Mucosa of gallbladder (tissue), 1 donor: ENCODE measurements at places on chromosomes 3 and 15. TPM values are rescaled to one million over a fixed set of nuclear protein-coding genes. Genes with fewer than 3 reads are reported as not detected.

DNA sequence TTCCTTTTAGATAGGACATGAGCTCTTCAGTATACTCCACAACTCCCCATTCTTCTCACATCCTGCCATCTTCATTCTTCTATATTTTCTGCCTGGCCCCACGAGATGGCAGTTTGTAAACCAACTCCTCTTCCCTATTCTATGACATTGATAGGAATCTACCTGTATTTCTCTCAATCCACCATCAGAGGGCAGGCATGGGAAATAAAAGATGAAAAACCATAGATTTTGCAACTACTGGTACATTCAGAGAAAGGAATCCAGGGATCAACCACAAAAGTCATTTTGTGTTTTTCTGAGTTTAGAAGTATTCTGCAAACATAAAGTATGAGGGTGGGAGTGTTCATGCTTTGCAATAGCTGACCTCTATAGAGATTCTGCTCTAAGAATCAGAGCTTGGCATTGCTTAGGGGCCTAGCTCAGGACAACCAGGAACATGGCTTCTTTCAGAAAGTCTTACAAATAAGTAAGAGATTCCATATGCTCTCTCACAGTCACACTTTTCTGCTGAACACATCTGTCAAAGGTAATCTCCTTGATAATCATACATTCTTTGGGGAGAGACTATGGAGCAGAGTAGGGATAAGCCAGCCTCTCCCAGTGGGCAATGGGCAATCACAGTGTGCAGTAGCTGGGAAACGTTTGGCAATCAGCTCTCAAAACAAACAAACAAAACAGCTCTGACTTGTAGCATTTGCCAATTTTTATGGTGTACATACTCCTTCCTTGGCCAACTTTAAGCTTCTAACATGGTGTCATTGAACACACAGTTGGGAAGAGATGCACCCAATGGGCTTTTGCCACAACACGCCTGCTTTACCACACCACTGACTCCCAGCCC, 43.1 kb upstream of the SLC25A36 start:
- peak; percentile 30 for DNase-seq

- DNase-seq: no peak
Observed at GRCh38 chr15:65106011-65106590, 8.9 kb downstream of the UBAP1L start.

HCN4 gene
- total RNA-seq: 1.3 TPM

GRCh38 chr3:51974277-51974962, 444 bp upstream of the ABHD14A start:
- no peak for DNase-seq

TMEM212 gene
- total RNA-seq: not detected

RLBP1 gene
- total RNA-seq: not detected

DNA sequence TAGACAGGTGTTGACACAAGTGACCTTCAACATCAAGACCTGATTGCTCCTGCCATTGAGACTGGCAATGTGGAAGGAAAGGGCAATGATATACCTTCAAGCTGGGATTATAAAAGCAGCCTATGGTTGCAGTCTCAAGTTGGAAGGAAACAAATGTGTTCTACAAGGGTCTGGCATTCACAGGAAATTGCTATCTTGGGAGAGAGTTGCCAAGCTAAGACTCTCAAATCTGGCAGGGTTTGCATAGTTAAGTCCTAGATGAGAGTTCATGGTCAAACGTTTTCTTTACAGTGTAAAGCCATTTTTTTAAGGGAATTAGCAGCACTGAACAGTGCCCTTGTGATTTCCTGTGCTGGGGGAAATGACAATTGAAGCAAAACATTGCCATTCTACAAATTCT, 546.9 kb upstream of the CFAP20DC start:
- no peak for DNase-seq

DNA sequence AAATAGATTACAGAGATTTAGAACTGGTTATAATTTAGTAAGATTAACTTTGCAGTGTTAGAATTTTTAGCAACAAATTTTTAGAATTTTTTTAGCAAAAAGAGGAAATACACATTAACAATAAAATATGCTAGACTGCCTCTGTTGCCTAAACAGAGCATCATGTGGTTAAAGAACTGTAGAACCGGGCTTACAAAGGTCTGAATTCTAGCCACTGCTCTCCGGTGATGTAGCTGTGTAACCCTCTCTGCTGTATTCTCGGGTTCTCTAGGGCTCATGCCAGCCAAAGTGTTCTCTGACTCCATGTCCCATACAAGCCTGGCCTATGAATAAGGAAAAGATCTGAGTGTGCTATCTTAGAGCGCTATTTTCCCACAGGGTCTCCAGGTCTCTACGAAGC, 2.9 kb upstream of the P2RY12 start:
- no peak for DNase-seq

DNA sequence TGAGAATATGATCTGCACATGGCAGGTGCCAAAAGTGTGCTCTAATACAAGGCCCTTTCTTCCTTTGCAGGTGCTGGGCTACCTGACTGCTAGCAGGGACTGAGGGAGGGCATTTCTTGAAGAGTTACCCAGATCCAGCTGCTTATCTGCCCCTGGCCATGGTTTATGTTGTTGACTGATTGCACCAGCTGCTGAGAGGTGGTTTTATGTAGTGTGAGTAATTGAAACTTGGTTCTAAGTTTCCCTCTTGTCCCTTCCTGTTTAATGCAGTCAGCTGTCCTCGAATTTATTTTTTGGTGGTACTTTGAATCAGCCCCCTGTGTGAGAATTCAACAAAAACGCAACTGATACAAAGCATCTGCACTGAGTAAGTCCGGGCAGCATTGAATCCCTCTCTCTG, 288.3 kb upstream of the C2CD4B start:
- DNase-seq: no peak

GRCh38 chr3:144407335-144407734, 435.7 kb downstream of the DIPK2A start:
- no peak for DNase-seq

GRCh38 chr3:10178892-10179291, 14.2 kb downstream of the IRAK2 start:
- no peak for DNase-seq

DNA sequence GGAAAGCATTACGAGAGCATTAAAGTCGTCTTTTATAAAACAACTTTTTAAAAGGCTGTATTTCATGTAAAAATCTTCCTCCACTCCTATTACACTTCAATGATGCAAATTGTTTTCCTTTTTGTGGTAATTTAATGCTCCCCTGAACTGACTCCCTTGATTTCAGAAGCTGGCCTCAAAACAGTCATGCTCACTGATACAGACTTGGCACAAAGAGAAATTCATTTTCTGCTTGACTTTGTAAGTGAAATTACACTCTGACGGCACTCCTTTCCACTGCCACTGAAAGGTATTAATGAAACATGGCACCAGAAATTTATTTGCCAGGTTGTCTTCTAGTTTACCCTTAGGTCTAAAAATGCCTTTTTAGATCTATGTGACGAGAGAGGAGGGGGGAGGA, 215.5 kb downstream of the LRRC3B start:
- DNase-seq: no peak

NRROS gene
- 6.4 TPM for total RNA-seq

DNA sequence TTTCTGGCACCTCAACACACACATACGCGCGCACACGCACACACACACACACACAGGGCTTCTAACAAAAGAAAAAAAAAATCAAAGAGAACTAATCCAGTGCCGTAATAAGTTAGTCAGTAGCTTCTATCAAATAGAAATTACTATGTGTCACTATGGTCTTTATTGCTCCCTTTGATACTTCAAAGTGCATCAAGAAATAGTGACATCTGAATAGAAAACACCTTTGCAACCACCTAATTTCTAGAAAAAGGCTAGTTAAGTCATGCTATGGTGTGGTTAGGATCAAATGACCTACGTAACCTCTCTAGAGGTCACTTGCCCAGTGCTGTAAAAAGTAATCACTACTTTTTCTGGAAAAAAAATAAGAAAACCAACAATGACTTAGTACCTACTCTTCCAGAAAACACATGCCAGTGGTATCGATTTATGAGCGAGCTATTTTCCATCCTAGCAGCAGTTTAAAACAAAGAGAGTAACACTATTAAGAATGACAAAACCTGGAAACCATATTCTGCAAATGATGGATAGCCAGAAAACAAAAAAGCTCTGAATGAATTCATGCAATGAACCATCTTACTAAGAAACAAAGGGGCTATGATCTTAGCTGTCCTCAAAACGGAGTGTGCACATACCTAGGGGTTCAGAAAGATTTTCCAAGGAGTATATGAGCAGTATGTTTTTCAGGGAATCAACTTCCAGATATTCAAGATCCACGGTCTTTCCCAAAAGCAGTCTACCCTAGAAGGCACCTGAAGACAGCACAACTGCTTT, 6.8 kb downstream of the AVEN start:
- no peak for DNase-seq

MYL3 gene
- 1.8 TPM for total RNA-seq

- DNase-seq: no peak
Observed at GRCh38 chr3:194852831-194853508, 167.3 kb downstream of the FAM43A start.

GRCh38 chr3:130779031-130779430, 32.4 kb upstream of the PIK3R4 start:
- DNase-seq: no peak

DNA sequence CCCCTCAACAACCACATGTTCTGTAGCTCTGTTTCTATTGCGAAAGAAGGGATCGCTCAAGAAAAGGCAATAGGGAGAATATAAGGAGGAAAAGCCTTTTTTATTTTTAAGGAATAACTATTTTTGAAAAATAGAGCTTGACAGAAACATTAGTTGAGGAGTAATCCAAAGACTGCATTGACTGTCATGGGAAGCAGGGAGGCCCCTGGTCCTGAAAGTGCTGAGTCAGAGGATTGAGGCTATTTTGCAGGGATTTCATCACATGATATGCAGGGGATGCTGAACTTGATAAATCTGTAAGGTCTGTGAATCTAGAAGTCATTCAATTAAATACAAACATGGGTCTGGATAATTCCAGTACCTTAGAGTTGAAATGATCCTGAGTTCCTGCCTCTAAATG, 92.0 kb downstream of the MTHFS start:
- no peak for DNase-seq

GRCh38 chr3:111764645-111765091, 94.4 kb upstream of the PHLDB2 start:
- no peak for DNase-seq

GRCh38 chr15:69561071-69561784, 108.6 kb downstream of the RPLP1 start:
- peak; percentile 53 for DNase-seq

- no peak for DNase-seq
Observed at GRCh38 chr3:153339065-153339464, 177.0 kb downstream of the RAP2B start.

LTK gene
- total RNA-seq: 2.5 TPM

- no peak for DNase-seq
Observed at GRCh38 chr3:171556148-171556547, 95.9 kb upstream of the TNIK start.

SPSB4 gene
- 0.29 TPM for total RNA-seq

DNA sequence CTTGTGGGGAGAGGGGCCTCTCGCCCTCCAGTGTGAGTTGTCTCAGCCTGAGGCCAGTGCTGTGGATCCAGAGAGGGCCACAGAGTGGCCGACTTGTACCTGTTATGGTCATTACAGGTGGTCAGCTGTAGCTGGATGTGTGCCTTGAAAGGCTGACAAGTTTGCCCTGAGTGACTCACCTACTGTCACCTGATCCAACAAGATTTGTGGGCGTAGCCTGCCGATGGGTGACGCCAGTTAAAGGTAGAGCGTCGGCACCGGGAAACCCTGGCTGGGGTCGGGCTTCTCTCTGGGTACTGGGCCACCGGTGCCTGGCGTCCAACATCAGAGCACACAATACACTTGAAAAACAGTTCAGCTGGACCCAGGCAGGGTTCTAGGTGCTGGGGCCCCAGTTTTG, 2.8 kb upstream of the ISG20 start:
- peak; percentile 84 for DNase-seq

DNA sequence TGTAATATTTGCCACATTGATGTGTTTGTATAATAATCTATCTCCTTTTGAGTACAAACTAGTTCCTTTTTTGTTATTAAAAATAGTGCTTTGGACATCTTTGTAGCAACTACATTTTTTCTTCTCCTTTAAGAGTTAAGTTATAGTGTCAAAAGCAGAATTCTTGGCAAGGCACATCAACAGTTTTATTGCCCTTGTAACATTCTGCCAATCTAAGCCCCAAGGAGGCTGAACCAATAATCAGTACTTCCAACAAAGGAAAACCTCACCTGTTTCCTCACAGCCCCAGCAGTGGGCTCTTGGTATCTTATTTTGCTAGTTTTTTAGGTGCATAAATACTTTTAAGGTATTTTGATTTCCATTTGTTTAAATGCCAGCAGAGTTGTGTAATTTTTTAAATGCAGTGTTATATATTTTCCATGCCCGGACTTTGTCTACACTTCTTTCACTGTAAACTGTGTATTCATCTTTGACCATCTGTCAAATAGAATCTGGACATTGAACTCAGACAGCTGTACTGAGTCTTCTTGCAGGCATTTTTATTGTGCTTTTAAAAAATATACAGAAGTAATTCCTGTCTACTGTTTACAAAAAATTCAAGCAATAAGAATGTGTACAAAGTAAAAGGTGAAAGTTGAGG, 101.0 kb downstream of the MYLK start:
- DNase-seq: no peak

GRCh38 chr3:112409041-112409440, 76.1 kb downstream of the CD200 start:
- DNase-seq: no peak

- DNase-seq: no peak
Observed at GRCh38 chr3:14346191-14346590, 56.2 kb upstream of the SLC6A6 start.

- no peak for DNase-seq
Observed at GRCh38 chr3:149215515-149215914, 6.1 kb downstream of the CP start.

MUC20 gene
- total RNA-seq: 198 TPM

- DNase-seq: no peak
Observed at GRCh38 chr15:66186049-66186825, 67.3 kb downstream of the MEGF11 start.

MAP6D1 gene
- 1.1 TPM for total RNA-seq

ACSBG1 gene
- 0.83 TPM for total RNA-seq

HSPBAP1 gene
- total RNA-seq: 8.2 TPM

GRCh38 chr3:12369598-12369997, 80.7 kb downstream of the PPARG start:
- no peak for DNase-seq

DNA sequence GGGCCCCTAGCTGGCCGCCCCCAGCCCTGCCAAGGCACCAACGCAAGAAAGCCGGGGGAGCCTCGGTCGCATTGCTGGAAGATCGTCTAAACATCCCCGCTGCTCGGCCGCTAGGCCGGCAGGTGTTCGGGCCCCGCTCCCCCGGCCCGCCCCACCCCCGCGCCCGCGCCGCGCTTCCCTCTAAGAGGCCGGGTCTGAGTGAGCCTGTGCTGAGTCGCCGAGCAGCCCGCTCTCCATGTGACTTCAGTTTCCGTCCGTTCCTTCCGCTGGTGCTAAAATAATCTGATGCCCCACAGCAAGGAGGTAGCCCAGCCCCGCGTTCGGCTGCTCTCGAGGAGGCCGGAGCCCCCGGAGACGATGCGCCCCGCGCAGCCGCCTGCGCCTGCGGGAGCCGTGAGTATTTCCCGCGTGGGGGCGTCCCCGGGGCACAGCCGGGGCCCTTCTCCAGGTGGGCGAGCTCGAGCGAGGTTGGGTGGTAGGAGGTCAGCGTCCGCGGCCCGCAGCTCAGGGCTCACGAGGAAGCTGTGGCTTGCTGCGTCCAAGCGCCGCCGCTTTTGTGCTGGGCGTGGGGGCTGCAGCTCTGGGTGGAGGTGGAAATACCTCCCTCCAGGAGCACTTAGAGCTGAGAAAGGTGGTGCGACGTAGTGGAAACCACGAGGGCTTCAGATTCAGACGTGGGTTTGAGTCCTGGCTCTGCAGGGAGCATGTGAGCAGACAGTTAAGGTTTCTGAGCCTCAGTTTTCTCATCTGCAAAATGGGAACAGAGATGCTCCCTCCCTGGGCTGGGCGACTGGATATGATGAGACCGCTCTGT, at the start of gene NRROS:
NRROS (plus strand) TSS at position 212 of the 814 bp plus-strand sequence. CDS start 14,846 bp downstream, outside the sequence.
- DNase-seq: peak; percentile 69
